ENCODE measurements at places on chromosomes 7 and 10.
A peak's percentile ranks its signal among the peaks of the same experiment; 100 is the strongest.

DNA sequence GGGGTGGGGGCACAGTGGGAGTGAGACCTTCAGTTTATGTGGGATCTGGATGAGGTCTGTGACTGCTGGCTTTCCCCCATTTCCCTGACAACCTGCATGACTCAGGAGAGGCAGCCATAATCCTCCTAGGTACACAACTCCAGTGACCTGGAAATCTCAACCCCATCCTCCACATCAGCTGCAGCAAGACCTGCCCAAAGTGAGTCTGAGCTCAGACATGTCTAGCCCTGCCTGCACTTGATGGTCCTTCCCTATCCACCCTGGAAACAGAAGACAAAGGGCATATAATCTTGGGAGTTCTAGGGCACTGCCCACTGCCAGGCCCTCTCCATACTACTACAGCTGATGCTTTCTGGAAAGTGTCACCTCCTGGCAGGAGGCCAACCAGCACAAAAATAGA, 75.6 kb downstream of the GRM8 start:
- DNase-seq = no peak

DNA sequence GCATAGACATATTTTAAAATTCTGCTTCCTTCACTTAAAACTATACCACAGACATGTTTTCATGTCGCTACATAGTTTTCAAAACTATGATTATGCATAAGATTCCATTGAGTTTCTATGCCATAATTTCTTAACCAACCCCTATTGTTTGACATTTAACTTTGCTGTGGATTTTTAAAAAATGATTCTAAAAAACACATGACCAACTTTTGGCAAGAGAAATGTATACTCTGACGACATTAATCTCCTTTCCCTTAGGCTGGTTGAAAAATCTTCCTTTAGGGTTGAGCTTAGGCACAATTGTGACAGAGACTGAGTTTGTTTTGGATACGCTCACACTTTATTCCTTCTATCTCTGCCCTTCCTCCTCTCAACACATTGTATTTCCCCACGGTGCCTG, 14.9 kb downstream of the CREB5 start:
- no peak for DNase-seq

DNA sequence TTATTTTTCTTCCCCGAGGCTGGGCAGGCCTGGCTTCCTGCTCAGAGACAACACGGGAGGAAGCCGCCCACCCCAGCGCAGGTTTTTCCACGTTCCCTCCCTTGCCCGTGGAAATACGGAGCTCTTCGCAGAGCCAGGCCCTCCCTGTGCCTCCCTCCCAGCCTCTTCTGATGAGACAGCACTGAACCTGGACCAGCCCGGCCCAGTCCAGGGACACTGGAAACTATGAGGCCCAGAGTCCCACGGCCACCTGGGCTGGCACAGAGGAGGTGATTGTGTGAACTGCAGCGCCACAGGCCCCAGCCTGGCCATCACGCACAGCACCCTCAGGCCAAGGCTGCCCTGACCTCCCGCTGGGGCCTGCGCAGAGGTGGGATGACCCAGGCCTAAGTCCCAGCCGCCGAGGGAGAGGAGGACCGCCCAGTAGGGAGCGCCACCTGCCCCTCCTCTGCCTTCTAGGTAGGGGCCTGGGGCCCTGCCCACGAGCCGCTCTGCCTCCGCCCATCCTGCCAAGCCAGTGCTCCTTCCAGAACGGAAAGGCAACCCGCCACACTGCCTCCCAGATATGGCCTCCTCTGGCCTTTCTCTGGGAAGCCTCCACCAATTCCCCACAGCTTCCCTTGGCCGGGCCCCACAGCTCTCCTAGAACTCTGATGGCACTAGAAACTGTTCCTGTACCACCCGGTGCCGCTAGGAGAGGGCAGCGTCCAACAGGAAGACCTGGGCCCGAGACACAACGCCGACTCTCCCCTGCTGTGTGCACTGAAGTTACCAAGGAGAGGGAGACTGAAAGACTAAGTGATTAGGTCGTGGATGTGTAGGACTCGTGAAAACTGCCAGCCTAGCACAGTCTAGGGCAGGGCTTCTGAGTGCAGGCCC, 57.2 kb downstream of the PROSER2 start:
- no peak for DNase-seq

DNA sequence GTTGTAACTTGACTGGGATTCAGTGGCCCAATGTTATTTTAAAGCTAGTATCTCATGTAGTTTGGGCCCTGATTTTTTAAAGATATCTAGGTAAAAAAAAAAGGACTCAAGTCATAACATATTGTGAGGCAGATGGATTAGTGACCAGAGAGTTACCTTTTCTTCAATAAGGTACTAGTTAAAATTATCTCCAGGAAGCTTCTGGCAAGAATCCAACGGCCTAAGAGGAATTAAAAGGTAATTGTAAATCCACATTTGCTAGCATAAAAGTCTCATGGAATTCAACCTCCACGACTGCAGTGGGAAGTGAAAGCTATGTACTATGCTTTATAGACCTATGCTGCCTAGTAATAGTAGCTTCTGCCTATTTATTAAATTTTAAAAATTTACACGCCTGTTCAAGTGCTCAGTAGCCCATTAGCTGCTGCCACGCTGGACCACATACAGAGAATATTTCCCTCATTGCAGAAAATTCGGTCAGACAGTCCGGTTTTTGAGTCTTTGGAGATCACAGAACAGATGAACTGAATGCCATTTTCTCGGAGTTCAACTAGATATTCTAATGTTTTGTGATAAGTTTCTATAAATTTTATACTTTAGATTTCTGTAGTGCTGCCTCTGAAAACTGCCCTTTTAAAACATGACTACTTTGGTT, 118.4 kb downstream of the NSUN6 start:
- DNase-seq = no peak

GRCh38 chr7:26554952-26555351, 263.3 kb downstream of the SNX10 start:
- no peak for DNase-seq

DNA sequence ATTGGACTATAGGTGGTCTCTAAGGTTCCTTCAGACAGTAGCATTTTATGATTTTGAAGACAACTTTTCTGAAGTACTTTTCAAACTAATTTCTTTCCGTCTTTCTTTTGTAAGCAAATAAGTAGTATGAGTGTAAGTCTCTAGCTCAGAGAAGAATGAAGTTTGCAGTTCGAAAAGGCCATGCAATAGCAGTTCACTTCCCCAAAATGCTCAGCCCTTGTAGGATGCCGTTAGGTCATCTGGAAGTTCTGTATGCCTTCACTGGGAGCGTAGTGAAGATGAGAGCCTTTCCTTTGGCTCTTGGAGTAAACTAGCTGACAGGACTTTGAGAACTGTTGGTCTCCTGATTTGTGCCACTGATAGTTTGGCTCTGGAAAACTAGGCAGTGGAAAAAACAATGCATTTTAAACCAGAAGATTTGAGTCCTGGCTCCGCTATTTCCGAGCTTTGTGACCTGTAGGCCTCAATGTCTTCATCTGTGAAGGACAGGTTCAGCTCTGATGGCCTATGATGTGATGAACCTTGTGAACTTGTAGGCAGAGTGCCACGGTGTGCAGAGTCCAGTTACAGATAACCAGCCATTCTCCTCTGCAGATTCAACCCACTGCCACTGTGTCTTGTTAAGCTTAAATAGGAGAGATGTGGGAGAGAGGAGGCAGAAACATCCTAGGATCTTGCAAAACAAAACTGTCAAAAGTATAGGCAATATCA, 18.8 kb downstream of the SGPL1 start:
- DNase-seq = peak; percentile 55

- DNase-seq = no peak
Observed at GRCh38 chr10:122239578-122240257, 31.4 kb upstream of the BTBD16 start.

DNA sequence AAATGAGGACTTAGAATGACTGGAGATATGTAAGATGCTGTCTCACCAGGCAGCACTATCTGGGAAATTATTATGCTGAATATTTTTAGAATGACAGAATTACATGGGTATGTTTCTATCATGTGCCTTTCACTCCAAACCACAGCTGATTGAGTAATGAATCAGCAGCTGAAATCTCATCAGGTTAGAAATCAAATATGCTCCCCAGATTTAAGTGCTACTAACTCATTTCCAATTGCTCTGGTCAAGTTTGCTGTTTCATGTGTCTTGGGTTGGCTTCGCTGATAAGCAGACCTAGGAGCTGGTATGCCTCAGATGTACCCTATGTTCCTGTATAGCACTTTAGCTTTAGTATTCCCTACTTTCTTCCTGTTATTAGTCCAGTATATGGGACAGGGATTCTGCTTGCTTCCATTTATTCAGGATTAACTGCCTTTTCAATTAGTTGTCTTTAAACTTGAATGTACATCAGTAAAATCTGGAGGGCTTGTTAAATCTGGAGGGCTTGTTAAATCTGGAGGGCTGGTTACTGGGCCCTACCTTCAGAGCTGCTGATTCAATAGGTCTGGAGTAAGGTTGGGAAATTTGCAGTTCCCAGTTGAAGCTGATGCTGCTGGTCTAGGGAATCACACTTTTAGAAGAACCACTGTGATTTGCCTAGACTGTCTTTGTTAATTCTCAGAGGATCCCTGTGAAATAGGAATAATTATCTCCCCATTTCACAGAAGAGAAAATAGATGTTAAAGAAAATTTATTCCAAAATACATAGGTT, 172.9 kb downstream of the DKK1 start:
- no peak for DNase-seq

DNA sequence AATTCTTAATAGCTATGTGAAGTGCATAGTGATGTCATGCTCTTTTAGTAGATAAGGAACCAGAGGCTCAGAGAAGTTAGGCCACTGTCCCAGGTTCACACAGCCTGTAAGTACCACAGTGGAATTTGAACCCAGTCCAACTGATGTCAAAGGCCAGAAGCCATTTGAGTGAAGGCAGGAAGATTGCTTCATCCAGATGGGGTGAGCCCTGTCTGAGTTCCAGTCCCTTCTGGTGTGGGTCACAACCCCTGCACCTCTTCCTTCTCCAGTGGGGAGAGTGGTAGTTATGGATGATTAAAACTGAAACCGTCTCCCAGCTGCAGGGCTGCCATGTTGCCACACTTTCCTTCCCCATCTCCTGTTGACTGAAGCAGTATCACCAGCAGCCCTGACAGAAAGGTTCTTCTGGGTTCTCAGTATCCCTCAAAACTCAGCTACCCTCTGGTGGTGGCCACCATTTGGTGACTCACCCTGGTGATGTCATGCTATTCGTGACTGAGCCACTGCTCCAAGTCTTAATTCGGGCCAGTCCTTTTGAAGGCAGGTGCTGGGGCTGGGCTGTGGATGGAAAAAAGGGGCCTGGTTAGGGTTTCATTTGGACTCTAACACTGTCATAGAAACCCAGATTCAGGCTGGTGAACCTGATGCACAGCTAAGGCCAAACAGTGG, 1.5 kb upstream of the C10orf95 start:
- peak; percentile 61 for DNase-seq

DNA sequence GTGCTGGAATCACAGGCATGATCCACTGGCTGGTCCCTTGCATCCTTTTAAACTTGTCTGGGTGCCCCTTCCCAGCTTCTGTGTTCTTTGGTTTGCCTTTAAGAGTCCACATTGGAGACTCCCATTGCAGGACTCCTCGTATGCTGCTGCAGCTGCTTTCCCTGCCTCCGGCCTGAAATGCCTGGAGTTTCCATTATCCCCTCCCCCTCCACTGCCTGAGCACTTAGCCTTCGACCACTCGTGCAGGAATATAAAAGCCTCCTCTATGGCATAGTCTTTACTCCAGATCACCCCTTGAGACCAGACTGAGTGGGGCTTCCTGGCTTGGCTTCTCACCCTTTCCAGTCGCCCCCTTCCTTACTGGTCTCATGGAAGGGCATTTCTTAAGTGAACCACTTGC, 80.2 kb downstream of the RHOBTB1 start:
- DNase-seq = no peak

DNA sequence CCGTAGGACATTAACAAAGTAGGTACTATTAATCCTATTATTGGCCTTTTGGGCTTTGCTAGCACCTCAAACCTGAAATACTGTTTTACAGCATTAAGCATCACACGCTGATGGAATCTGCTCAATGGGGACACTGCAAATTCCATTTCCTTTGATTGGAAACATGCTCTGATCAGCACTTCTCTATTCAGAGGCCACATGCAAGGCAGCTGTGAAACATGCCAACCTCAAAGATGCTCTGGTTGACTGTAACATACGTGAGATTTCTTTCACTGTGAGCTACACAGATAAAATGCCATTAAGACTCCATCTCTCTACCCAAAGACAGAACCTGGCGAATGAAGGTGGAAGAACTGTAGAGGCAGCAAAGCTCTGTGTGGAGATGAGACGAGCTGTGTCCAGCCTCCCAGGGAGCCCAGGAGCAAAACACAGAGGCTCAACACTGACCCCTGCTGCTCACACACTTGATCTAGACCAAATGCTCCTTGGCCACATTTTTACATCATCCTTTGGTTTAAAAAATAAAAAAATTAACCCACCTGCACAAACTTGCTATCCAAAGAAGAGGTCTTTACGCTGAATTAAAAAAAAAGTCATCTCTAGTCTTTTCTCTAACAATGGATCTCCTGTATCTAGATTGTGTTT, 8.0 kb downstream of the RSU1 start:
- peak; percentile 60 for DNase-seq

DNA sequence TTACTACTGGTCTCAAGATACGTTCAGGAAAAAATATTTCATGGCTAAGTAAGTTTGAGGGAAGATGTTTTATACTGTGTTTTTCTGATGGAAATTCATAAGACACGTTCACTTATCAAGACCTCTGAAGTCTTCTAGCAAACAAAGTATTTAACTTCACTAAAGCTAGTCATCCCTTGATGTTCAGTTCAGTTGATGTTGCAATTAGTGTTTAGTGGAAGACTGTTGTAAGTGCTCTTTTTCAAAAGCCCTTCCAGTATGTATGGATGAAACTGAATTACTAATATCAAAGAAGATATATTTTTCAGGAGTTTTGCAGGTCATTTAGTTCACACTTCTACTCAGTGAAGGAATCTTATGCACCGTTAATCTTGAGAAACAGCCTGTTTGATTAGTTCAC, 25.1 kb downstream of the CUL1 start:
- DNase-seq = no peak
